ENCODE measurements at places on chromosomes 1 and 21.

GRCh38 chr1:177210071-177210470 lies 39.3 kb downstream of the BRINP2 start:
- DNase-seq, result no peak

DNA sequence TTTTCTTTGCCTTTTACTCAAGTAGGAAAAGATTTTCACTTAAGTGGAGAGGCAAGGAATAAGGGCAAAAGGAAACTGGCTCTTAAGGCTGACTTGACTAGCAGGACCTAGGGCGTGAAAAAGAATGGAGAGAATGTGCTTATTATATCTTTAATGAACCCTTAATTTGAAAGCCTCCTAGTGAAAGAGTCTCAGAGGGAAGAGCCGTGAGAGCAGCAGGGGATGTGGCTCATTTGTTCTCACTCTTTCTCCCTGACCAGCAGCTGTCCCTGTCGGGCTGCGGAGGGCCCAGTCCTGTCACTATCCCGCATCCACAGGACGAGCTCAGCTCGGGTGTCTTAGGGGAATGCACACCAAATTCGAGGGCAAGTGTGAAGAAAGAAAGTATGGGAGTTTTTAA lies 180.1 kb downstream of the EDEM3 start:
- no peak for DNase-seq

DNA sequence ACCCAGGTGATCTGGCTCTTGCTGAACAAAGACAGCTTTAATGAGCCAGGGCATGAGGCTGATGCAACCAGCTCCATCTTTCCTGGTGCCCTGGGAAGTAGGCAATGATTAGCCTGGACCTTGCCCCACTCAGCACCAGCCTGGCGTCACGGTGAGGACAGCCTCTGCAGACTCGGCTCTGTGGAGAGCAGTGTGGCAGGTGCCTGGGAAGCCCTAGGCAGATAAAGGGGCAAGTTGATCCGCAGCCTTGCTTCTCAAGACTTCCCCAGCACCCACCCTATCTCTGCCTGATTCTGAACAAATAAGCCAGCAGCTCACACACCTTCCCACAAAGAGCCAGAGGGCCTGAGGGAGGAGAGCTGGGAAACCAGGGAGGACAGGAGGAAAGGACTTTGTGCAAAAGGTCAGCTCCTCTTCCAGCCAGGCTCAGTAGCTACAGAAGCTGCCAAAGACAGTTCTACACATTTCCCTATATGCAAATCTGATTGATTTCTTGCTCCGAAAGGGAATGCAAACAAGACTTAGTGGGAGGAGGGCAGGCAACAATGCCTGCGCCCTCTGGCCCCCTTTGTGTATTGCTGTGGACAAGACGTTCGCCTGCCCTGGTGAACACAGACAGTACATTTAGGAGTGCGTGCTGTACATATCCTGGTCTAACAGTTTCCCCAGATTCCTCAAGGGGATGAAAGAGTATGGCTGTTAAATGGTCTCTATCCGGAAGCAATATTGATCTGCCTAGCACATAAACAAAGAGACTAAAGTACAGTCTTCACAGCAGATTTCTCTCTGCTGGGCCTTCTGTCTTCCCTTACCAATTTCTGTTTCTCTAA lies 63.8 kb downstream of the BCAR3 start:
- no peak for DNase-seq

- no peak for DNase-seq
These were observed 520.5 kb downstream of the SMYD3 start for GRCh38 chr1:245986404-245987218.

DNA sequence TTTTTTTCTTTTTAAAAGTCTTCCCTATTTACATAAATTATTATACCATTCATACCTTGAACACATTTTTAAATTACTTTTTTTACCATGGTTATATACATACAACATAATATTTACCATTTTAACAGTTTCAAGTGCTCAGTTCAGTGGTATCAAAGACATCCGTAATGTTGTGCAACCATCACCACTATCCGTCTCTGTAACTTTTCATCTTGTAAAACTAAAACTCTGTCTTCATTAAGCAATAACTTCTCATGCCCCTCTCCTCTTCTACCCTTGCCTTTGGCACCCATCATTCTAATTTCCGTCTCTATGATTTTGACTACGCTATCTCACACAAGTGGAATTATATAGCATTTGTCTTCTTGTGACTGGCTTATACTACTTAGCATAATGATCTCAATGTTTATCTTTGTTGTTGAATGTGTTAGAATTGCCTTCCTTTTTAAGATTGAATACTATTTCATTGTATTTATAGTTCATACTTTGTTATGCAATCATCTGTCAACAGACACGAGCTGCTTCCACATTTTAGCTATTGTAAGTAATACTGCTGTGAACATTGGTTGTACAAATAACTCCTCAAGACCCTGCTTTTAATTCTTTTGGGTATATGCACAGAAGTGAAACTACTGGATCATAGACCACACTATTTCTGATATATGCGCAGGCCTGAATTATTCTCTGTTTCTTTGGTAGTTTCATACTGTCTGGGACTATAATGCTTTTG lies 689.5 kb upstream of the NCAM2 start:
- no peak for DNase-seq

All from activated naive CD4-positive, alpha-beta T cell treated with anti-CD3 and anti-CD28 coated beads, Interleukin-2, amount 50 U/mL, for 72 hours (primary cell).